ENCODE measurements at places on chromosomes 7 and 10.

DNA sequence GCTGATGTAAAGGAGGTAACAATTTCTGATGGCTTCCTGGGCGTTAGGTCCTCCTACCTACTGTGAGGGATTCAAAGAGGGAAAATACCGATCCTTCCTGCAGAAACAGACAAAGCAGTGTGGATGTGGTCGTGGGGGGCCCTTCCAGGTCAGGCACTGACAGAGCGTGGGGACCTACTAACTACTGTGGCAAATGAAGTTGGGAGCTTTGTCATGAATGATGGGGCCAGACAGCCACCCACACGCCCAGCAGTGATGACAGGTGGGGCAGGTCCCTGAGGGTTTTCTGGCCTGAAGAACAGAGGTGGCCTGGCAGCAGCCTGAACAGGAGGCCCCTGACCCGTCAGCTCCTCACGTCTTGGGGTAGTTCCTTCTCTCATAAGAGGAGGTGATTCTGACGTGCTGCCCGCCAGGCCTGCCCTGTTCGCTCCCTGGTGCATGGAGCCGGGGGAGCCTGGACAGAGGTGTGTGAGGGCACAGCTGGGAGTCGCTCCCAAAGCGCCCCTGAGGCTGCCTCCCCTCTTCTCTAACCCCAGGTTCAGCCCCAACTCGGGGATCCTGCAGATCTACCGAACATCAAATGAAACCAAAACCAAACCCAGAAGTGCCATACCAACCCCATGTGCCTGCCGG lies 4.2 kb downstream of the ATP6V0E2 start:
- no peak for DNase-seq

GRCh38 chr10:58972576-58973234 lies 203.7 kb upstream of the PHYHIPL start:
- no peak for DNase-seq

- no peak for DNase-seq
Measured at GRCh38 chr7:30181736-30182522, 47.1 kb downstream of the MTURN start.

DNA sequence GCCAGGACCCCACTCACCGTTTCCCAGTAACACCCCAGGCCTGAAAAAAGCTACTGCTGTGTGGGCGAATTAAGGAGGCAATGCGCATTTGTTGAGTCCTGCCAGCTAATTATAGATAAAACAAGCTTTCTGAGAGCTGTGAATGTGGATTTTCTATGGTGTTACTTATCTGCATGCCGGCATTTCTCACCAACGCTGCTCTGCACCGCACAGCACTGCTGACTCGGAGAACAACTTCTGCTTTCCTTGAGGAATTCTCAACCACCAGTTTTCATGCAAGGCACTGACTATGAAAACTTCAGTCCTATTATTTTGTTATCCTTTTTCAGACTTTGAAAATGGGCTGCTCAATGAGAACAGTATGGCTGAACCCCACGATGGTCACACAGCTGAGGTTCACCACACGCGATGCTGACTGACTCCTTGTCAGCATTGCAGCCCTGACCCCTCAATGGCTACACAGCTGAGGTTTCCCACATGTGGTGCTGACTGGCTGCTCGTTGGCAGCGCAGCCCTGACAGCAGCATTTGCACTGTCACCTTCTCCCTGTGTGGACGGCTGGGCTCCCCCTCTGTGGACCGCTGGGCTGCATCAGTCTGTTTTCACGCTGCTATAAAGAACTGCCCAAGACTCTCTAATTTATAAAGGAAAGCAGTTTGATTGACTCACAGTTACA lies 190.6 kb downstream of the DIP2C start:
- no peak for DNase-seq

- peak; percentile 77 for DNase-seq
Measured at GRCh38 chr7:35185908-35186731, 67.8 kb downstream of the TBX20 start.

- DNase-seq, result no peak
Measured at GRCh38 chr10:121159670-121160069, 308.5 kb downstream of the WDR11 start.

- DNase-seq, result no peak
Measured at GRCh38 chr7:14855033-14855794, 47.3 kb downstream of the DGKB start.

- DNase-seq, result no peak
Measured at GRCh38 chr10:33423154-33423529, 88.7 kb upstream of the NRP1 start.

DNA sequence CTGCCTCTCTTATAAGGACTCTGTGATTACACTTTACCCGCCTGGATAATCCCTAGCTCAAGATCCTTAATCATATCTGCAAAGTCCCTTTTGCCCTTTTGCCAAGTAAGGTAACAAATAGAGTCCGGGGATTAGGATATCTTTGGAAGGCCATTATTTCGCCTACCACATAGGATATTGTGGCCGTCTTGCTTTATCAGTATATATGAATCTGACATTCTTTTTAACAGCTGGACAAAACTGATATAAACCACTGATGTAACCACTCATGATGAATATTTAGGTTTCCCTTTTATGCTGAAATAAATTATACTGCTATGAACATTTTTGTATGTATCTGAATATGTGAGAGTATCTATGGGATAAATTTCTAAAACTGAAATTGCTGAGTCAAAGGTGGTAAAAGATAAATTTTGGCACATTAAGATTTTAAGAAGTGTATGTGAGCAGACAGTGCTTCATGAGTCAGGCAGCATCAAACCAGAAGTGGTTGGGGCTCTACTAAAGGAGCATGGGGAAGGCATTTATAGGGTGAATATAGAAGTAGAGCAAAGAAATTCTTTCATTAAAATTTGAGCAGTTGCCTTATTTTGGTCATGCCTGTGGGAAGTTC lies 44.7 kb downstream of the AVL9 start:
- no peak for DNase-seq

DNA sequence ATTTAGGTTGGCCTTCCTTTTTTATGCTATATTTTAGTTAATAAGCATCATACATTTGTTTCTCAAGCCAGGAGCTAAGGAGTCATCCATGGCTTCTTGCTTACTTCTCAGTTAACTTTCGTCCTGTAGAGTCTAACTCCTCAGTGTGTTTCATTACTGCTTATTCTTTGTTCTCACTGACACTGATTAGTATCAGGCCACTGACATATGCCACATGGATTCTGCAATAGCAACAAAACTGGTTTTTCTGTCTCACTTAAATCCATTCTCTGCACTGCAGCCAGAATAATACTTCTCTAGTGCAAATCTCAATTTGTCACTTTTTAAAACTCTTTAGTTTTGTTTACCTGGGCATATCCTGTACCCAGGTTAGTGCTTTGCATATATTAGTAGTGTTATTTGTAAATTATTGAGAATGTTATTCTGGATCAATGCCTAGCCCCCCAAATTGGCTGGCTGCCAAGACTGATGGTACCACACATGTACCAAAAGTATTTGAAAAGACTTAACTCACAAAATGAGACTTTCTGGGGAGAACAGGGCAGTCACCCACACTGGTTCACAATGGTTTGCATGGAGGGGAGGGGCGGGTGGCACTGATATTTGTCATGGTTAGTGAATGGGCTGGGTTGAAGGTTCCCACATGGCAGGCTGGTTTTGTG lies 79.1 kb downstream of the CCSER2 start:
- no peak for DNase-seq

- DNase-seq, result no peak
Measured at GRCh38 chr10:79269969-79270368, 77.3 kb upstream of the PPIF start.

GRCh38 chr10:118449521-118449920 lies 107.4 kb upstream of the FAM204A start:
- no peak for DNase-seq

GRCh38 chr10:13969118-13969791 lies 361.5 kb downstream of the FRMD4A start:
- peak; percentile 19 for DNase-seq

DNA sequence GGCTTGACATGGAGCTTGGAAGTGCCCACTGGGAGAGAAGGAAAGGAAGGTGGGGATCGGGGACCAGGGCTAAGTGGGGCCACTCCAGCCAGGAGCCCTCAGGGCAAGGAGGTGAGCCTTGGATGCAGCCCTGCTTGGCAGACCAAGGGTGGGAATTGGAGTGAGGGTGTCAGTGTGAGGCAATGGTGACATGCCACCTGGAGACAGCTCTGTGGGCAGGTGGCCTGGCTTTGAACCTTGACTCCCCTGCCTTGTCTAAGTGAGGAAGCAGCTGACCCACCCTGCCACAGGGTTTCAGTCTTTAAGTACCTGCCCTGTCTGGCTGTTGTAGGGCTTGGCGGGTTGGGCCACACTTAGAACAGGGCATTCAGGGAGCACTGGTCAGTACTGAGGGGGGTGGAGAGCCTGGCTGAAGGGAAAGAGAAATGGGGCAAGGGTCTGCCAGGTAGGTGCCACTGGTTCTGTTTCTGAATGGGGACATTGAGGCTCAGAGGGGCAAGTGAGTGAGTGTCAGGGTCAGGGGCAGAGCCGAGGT lies 4.8 kb downstream of the RAMP3 start:
- DNase-seq, result no peak

DNA sequence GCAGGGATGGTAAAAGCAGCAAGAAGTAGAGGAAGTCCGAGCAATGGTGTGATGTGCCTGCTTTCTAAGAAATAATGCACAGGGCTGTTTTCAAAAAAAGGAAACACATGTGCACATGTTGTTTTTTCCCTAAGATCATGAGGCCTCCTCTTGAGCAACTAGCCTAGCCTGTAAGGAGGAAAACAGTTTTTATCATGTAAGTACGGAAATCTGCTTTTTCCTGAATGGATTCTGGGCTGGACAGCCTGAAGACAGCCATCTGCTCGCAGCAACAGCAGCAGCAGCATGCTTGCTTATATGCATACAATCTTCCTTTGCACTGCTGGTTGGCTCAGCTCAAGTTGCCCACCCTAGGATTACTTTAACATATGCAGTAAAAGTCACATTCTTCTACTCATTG lies 87.1 kb downstream of the HIBADH start:
- DNase-seq, result no peak

- no peak for DNase-seq
Measured at GRCh38 chr10:70711177-70711576, 38.9 kb downstream of the ADAMTS14 start.

DNA sequence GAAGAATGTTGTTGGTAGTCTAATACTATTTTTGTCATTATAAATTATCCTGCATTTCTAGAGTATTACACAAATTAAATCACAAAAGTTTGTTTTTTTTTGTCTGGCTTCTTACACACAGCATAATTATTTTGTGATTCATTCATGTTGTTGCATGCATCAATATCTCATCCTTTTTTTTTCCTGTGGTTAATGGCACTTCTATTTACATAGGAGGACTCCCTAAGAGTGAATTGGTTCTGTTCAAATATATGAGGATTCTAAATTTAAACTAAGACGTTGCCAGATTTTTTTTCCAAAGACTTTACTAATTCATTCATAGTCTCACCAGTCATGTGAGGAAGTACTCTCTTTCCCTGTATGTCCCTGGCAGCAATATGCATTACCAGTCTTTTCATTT lies 303.3 kb downstream of the GPR37 start:
- DNase-seq, result peak; percentile 1

DNA sequence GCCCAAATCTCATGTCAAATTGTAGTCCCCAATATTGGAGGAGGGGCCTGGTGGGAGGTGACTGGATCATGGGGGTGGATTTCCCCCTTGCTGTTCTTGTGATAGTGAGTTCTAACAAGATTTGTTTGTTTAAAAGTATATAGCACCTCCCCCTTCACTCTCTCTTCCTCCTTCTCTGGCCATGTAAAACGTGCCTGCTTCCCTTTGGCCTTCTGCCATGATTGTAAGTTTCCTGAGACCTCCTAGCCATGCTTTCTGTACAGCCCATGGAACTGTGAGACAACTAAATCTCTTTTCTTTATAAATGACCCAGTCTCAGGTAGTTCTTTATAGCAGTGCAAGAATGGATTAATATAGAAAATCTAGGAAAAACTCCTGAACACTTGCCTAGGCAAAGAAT lies 202.1 kb upstream of the SLC26A5 start:
- DNase-seq, result no peak

DNA sequence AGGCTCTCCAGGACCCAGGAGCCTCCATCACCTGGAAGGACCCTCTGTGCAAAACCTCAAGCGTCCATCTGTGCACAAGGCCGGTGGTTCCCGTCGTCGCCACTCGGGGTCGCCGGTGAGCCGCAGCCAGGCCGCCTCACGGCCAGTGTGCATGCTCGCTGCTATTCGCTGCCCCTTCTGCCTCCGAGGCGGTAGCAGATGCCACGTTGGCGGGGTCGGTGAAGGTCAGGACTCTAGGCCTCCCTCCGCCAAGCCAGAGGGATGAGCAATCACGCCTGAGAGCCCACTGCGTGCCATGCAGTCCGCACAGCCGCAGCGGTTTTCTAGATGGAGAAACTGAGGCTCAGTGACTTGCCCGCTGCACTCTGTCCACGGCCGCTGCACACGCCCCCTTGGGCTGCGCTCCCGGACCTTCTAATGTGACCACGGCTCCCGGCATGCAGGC lies 5.7 kb downstream of the UPK3B start:
- DNase-seq, result peak; percentile 71

GRCh38 chr7:134724606-134725005 lies 54.8 kb upstream of the CALD1 start:
- DNase-seq, result peak; percentile 28

GRCh38 chr7:29243910-29244655 lies 49.5 kb downstream of the CHN2 start:
- no peak for DNase-seq

DNA sequence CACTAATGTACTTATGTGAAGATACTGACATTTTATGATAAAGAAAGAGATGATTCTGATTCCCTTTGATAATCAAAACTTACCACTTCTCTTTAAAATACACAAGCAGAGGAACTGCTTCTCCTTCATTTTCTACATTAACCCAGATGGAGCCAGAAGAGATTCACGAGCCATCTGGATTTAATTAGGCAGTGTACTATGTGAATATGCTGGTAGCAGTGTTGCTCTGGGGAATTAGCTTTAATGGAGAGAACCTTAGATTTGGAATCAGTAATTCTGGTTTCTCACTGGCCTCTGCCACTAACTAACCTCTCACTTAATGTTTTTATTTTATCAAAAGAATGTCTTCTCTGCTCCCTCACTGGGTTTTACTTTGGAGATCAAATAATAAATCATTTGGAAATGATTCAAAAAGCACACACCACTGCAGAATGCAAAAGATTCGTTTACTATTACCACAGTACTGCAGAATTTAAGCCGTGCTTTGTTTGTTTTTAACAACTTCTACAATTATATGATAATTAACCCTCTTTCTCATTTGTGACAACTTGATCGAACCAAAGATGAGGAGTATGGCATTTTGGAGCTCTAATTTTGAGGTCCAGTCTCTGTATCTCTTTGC lies 77.5 kb upstream of the PHYHIPL start:
- peak; percentile 28 for DNase-seq

- DNase-seq, result no peak
Measured at GRCh38 chr7:151233804-151234203, 1.5 kb downstream of the CHPF2 start.

GRCh38 chr10:28180654-28181053 lies 122.2 kb downstream of the MPP7 start:
- no peak for DNase-seq
